ENCODE measurements at places on chromosomes 12 and 14.

GRCh38 chr12:39510001-39510400, 67.1 kb upstream of the KIF21A start:
- no peak for DNase-seq

GRCh38 chr14:30389134-30389876, 169.7 kb upstream of the G2E3 start:
- DNase-seq, result no peak

DNA sequence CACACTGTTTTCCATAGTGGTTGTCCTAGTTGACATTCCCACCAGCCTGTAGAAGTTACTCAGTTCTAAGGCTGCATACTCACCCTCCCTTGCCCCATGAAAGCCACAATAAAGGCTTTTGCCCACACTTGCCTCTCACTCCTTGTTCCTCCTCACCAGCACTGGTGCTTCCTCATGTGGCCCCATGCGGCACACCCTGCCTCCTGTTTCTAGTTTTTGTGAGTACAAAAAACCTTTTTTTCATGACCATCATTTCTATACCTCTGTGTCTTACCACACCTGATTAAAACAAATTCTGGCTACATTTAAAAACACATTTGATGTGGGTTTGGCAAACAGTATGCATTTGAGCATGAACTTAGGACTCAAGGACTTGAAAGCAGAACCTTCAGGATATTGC, 40.7 kb upstream of the RIN3 start:
- DNase-seq, result no peak

DNA sequence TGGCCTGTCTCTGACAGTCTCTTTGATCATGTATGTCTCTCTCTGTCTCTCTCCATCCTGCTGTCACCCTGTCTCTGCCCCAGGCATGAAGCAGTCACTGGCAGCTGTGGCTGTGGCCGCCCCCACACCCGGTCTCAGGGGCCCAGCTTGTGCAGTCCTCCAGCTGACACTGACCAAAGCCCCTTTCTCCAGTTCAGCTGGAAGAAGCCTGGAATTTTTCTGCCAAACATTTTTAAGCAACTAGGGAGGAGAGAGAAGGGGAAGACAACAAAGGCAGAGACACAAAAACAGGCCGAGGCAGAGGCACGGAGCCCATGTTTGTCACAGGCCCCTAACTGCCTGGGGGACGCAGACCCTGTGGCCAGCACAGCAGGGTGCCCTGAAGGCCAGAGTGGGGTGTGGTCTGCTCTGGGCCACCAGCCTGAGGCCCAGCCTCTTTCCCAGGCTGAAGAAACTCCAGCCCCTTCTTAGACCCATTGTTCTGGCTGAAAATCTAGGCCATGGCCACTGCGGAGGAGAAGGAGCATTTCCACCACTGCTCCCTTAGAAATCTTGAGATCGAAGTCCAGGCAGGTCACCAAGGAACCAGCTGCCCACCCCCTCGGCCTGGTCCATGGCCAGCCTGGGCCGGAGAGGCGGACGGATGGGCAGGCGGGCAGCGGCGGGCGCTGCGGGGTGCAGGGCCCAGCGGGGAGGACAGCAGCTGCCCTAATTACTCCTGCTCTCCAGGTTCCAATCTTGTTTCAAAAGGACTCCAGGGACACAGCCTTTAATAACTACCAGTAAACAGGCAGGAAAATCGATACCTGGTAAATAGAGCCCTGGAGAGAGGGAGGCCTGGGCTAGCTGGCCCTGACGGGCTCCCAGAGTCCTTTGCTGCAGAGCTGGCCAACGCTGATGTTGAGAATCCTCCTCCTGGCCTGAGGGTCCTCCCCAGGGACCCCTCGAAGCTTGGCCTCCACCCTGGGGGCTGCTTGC, 14.9 kb downstream of the DTX1 start:
- DNase-seq, result no peak
